ENCODE measurements at places on chromosomes 1 and 21.

DNA sequence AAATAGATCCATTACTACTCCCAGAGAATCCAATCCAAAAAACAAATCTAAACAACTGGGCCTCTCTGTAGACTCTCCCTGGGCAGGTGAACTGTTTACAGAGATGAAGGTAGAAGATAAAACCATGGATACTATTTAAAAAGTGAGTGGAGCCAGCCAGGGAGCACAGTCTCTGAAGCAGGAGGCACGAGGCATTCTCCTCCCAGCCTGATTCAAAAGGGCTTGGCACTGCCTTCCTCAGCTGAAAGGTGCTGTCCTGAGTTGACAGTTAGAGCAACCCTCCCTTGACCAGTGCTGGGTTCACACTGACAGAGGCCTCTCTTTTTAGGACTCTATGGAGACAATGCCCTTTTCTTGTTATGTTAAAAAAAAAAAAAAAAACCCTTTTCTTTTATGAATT lies 36.8 kb downstream of the HENMT1 start:
- no peak for DNase-seq

DNA sequence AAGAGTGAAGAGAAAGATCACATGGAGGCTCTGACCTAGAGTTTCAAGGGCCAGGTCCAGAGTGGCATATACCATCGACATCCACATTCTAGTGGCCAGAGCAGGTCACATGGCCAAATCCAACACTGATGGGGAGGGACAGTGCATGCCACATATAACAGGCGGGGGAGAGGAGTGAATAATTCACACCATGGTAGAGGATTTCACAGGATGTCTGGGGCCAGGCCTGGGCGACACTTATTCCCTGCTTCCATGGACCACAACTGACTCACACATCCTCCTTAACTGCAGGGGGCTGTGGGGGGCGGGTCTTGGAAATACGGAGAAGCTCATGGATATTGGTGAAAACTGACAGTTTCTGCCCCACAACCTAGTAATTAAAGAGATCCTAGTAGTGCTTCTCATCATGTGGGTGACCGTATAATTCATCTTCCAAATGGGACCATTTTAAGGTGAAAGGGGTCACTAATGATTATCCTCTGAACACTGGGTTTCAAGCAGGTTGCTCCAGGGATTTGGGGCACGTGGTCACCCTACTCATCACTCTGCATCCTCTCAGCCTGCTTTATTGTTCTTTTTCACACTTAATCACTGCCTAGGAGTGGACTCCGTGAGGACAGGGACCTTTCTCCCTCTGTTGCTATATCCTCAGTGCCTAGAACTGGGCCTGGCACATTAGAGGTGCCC lies 44.0 kb downstream of the IGSF21 start:
- DNase-seq, result no peak

DNA sequence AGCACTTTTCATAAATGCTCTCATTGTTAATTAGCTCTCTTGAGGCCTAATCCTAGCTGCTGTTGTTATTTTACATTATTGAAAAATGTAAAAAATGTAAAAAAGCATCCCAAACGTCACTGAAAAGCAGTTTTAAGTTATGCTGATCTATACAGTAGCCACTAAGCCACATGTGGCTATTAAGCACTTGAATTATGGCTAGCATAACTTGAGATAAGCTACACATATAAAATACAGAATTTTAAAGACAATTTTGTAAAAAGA lies 18.4 kb upstream of the DNASE2B start:
- DNase-seq, result no peak

- no peak for DNase-seq
Observed at GRCh38 chr1:245790441-245790840, 635.7 kb downstream of the KIF26B start.

GRCh38 chr1:228850141-228851100 lies 115.1 kb downstream of the RHOU start:
- DNase-seq, result no peak

DNA sequence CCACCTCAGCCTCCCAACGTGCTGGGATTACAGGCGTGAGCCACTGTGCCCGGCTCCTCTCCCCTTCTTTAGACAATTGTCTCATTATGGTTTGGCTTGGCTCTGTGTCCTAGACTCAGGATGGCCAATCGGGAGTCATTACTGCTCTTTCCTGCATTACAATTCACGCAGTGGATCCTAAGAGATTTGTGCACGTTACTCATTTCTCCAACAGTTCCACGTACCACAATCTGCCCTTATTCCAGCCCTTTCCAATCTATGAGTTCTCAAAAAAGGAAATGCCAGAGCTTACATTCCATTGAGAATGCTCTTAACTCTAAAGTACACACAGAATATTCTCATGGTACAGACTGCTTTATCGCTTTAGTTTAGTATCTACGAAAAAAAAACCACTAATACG lies 357.0 kb downstream of the GPATCH2 start:
- no peak for DNase-seq
